NCI-H446 treated with DMSO at 0.1 percent for 48 hours (cell line): ENCODE measurements at places on chromosomes 2 and 18.

DNA sequence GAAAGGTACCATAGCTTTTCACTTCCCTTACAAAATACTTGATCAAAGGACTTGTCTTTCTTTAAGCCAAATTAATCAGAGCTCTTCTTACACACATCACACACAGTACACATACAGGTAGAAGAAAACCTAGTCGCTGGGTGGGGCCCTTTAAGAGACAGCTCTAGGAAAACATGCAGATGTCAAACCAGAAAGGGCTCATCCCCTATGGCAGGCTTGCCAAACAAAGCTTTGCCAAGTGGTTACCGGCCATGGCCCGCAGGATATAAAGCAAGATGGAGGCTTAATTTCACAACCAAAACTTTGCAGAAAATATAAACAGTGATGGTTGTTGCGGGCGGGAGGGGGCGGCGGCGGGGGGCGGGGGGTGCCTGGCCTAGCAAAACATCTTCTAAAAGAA lies 2156.0 kb upstream of the PIK3C3 start:
- DNase-seq = peak; percentile 56

DNA sequence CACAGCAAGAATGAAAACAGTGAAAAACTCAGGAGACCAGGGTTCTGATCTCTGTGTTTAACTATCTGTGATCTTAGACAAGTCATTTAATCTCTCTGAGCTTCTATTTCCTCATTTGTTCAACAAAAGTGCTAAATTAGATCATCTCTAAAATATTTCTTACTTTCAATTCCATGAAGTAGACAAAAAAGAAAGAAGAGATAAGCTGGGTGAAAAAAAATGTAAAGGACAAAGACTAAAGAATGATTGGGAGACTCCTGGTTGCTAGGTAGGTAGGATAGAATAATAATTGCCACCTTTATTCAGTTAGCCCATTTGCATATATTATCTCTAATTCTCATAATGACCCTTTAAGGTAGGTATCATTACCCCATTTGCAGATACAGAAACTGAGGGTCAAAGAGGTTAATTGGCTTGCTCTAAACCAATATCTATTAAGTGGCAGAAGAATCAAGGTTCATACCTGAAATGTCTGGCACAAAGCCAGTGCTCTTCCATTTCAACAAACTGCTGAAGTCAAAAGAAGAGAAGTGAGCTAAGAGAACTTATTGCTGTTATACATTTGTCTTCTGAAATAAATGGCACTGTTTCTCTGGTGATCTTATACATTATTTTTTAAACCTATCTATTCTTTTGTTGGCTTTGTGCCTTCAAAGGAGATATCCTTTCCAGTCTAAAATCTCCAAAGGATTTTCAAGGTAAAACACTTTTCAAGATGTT lies 141.7 kb downstream of the OTX1 start:
- DNase-seq = no peak

- no peak for DNase-seq
These were observed 160.9 kb downstream of the ZEB2 start for GRCh38 chr2:144358979-144359541.

GRCh38 chr2:207805566-207806226 lies 36.0 kb upstream of the FZD5 start:
- DNase-seq = no peak

DNA sequence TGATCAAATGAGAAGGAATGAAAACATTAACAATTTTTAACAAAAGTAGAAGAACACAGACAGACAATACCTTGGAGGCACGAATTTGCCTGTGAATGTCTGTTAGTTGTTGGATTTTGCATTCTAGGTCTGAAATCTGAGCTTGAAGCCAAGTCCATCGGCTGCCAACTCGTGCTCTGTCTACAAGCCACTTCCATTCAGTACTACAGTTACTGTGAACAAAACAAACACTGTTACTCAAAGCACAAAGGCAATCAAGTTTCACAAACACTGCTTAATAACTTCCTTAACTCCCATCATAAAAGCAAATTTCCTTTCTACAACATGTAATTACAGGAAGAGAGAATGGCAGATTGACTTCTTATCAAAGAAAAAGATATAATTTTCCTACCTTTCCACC lies 42.2 kb downstream of the KANSL1L start:
- DNase-seq = peak; percentile 4

DNA sequence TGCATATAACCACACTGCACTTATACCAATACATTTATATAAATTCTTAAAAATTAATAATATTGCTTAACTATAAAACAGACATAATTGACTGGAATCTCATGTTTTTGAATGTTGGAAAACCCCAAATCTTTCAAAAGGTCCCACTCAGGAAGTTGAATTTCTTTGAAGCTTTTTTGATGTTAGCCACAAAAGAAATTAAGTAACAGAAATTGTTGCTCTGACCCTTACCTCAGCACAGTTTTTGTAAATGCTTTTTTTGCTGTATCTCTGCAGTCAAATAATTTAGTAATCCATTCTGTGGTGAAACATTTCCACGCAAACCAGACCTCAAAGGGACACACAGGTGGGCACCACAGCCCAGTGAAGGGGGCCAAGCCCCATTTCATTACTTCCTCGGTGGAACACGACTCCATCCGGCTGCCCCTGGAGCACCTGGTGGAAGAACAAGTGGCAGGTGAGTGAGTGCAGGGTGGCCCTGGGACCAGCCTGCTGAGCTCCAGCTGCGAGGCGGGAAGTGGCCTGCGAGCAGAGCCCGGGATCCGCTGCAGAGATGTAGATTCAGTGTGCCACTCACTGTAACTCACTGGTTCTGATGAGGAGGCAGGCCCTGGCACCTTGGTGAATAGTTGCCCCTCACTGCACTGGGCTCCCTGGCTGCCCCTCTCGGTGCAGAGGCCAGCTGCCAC lies 8.4 kb downstream of the SCLY start:
- DNase-seq = no peak

DNA sequence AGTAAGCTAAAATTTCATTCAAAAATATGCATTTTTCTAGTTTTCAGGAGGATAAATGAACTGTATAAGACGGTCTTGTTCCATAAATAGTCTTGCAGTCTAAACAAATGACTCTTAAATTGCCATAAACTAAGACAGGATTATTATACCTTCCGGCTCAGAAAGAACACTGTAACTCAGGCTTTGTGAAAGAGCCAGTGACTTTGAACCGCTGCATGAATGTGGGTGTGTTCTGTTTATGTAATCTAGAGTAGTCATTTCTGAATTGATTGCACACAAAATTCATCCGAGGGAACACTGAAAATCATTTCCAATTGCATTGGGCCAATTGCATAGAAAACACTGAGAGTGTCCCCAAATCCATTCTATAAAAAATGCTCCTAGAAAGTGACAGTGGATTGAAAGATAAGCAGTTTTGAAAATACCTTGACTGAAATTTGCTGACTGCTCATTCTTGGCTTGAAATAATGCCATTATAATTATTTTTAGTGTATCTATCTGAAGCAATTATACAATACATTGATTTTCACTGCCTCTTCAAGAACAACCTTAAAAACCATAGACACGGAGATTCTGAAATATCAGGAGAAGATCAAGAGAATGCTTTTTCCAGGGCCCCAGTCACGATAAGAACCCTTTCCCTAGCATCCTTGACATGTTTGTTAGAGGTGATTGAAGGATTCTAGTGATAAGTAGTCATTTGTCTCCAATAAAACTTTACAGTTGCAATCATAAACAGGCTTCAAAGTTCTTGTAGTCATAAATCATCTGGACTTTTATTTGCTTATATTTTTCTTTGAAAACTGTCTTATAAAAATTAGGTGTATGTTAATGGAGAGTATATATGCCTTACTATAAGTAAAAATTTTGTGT lies 55.4 kb downstream of the CNTNAP5 start:
- DNase-seq = no peak

- DNase-seq = no peak
These were observed 111.9 kb upstream of the SYT4 start for GRCh38 chr18:43389163-43389562.

DNA sequence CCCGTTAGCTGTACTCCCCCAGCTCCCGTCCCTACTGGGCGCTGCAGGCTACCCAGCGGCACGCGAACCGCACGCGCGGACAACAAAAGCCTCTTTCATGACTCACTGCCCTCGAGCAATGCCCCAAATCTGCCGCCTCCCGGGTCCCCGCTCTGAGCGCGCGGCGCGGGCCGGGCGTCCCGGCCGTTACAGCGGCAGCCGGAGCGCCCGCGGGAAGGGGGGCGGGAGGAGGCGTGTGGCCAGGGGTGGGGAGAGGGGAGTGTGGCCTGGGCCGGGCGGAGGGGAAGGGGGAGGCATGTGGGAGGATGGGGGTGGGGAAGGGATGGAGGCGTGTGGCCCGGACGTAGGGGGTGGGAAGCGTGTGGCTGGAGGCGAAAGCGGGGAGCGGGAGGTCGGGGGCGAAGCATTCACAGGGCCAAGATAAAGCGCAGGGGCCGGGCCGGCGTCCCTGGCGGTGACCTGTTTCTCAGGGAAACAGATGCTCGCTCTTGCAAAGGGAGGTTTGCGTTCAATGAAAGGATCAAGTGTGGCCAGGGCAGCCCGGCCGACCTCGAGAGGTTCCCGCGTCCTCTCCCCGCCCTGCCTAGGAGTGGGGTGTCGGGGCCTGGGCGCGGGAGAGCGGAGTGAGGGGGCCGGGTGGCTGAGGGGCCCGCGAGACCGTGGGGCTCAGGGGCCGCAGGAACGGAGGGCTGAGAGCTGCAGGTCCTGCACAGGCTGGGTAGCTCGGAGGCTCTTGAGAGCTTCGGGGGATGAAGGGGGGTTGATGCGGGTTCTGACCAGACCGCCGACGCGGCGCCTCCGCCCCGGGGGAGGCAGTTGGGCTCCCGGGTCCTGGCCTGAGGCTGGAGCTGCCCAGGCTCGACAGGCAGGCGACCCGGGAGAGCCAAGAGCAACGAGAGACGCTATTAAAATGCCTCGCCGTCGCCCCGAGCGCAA lies 3.5 kb upstream of the NEUROD1 start:
- DNase-seq = no peak

DNA sequence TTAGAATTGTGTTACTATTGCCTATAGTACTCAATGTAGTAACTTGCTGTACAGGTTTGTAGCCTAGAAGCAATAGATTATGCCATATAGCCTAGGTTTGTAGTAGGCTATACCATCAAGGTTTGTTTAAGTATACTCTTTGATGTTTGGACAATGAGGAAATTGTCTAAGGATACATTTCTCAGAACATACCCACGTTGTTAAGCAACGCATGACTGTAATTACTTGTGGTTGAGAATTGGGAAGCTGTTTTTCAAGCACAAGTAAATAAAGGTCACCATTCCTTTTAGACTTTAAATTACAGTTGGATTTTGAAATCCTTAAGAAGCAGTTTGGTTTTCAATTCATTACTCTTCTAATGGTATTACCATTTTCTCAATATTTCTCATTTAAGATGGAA lies 89.8 kb upstream of the KCNH7 start:
- no peak for DNase-seq

DNA sequence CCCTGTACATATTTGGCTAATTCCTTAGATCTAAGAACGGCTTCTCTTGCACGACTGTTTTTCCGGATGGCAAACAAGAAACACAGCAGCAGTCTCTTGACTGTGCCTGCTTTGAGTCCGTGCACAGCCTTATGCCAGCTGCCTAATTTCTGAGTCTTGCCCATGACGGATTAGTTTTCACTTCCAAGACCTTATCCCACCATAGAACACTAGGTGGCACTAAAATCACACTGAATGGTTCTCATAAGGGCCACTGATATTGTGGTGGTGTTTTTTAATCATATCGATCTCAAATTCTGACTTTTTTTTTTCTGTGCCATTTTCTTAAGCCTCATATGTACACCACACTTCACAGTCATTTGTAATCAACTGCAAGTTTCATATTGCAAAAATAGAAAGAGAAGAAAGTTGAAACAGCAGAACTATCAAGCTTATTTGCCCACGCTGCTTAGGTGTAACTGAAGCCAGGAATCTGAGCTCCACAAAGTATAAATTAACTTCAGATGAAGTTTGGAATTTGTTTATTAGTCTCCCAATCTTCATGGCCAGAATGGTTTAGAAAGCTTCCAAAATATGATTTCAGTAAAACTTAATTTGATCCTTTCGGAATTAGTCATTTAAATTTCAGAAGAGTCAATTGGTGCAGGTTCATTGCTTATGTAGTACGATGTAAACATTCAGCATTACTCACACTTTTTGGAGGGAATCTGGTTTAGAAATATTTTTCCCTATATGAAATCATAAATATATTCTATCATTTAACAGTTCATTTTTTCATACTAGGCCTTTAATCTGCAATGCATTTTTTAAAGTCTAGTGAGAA lies 45.5 kb upstream of the SCN7A start:
- DNase-seq = no peak

DNA sequence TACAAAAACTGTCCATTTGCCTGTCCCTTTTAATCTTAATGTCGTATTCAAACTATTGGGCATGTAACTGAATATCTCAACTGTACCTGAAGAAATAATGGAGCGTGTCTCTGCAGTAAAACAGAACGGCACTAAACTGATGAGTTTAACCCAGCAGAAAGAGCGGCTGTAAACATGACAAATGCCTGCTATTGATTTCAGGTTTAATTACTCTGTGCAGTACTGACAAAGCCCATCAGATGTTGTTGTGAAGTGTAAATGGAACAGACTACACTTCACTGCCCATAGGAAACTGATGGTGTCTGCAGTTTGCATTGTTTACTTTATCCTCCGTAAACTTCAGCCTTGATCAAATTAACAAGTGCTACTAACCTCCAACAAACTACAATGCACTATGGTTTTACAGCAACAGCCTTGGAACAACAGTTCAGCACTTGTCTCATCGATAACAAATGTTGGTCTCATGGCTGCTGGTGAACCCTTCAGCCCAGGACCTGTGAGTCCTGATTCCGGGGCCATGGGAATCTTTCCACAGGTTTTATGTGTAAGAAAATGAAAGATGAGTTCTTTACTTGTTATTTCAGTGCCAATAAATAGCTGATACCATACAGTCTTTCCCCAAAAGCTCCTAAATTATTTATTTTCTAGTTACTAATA lies 316.5 kb downstream of the CCDC178 start:
- DNase-seq = no peak

GRCh38 chr2:231676243-231676642 lies 32.1 kb upstream of the PTMA start:
- no peak for DNase-seq

GRCh38 chr18:63879709-63880108 lies 7.8 kb upstream of the SERPINB2 start:
- DNase-seq = no peak

DNA sequence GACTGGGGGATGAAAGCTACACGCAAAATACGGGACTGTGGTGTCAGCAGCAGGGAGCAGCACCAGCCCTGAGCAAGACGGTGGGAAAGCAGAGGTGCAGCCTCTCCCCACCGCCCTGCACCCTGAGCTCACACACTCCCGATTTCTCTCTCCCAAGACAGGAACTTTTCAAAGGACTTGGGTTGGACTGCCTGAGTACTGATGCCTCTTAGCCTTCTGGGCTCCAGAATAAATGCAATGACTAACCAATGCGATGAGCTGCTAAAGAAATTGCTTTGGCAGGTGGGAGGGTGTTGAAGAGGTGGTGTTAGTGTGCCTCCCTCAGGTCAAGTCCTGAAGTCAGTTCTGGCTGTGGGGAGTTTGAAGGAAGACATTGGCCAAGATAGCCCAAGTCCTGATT lies 9.6 kb downstream of the TRIM54 start:
- no peak for DNase-seq

- no peak for DNase-seq
These were observed 266.0 kb downstream of the SH3BP4 start for GRCh38 chr2:235217846-235218245.

- no peak for DNase-seq
These were observed 15.8 kb downstream of the NDUFS1 start for GRCh38 chr2:206143451-206143850.

GRCh38 chr2:46299365-46300263 lies 2.4 kb downstream of the EPAS1 start:
- no peak for DNase-seq

GRCh38 chr18:44134447-44134846 lies 546.2 kb upstream of the SETBP1 start:
- no peak for DNase-seq

- no peak for DNase-seq
These were observed 55.2 kb upstream of the FAM136A start for GRCh38 chr2:70356941-70357683.
